ENCODE measurements at places on chromosomes 2 and 18.

DNA sequence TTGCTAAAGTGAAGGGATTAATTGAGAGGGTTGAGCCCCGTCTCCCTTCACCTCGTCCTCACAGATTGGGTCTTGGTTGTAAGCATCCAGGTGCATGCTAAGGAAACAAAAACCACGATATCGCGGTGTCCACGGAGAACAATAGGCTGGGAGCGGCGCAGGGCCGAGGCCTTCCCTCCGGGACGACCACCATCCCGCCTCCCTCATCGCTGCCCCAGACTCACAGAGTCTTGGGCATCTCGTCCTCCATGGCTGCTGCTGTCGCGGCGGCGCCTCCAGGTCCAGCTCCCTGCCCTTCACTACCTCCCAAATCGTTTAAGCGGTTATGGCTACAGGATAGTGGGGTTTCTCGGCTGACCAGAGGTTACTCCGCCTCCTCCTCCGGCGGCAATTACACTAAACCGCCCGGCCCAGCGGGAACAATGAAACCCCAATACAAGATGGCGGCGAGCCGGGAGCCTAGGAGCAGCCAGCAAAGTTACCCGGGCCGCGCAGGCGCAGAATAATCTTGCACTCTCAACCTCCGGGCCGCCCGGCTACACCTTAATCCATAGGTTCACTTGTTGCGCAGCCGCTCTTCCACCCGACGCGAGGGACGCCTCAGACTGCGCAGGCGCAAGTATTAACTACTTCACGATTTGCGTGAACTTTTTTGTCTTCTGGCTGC is at the start of gene TIA1:
TSS of gene TIA1 (minus strand) at position 448 of the 667 bp plus-strand sequence. CDS start at position 250, 198 bp downstream.
- H3K27me3 ChIP-seq, result no peaks in the 10 kb centered on the region
- peak within 1 kb of the TSS; percentile 89 for H3K27ac ChIP-seq
- peak; percentile 97 for DNase-seq
- peaks cover 14% of the 10 kb centered on the region for H3K36me3 ChIP-seq
- peaks cover 7% of the 10 kb centered on the region for H3K4me1 ChIP-seq
- peak within 1 kb of the TSS; percentile 90 for H3K4me3 ChIP-seq

DNA sequence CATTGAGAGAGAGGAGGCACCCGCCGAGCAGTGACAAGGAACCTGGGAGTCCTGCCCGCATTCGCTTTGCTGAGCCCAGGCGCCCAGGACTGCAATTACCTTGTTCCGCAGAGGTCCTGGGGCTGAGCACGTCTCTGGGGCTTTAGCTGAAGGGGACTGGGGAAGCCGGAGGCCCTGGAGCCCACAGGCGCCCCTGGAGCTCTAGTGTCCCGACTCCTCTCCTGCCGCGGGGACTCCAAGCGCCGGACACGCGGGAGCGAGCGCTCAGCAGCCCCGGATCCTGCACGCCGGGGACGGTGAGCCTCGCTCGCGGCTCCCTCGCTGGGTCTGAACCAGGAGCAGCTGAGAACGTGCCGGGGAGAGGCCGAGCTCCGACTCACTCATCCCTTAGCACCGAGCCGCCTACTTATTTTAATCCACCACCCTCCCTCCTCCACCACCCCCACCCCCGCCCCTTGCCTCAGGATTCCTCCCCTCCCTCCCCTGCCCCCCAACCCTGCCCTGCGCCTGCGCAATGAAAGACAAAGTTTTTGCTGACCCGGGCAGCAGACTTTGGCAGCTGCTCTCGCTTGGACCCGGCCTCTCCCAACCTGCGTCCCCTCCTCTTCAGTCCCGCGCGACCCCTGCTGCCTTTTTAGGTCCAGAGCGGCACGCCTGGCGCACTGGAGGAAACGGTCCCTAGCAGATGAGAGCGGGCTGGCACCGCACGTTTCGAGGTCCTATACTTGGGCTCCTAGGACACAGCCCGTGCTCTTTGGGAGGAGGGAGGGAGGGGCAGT is at the start of gene OSR1:
TSS of gene OSR1 (minus strand) at position 382 of the 779 bp plus-strand sequence. CDS start 4,818 bp downstream, outside the sequence.
- H3K4me1 ChIP-seq, result no peaks in the 10 kb centered on the region
- no peaks in the 10 kb centered on the region for H3K36me3 ChIP-seq
- peak within 1 kb of the TSS; percentile 45 for H3K4me3 ChIP-seq

DNA sequence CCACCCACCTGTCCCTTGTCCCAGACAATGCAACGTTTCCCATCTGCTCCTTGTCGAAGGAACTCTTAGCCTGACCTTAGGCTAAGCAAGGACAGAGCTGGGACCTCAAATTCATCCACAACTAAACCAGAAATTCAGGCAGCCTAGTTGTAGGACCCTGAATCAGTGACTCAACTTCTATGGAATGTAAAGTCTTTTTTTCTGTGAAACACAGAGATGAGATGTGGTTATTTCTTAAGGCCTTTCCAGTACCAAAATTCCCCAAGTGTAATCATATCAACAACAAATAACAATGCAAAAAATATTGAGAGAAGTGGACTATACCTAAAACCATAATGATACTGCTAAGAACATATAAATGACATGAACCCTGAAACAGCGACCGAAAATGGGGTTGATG is 46.7 kb downstream of the EN1 start:
- no peak for DNase-seq

GRCh38 chr2:187117483-187117882 is 268.5 kb upstream of the ZSWIM2 start:
- no peak overlapping the region for H3K27ac ChIP-seq
- no peaks in the 10 kb centered on the region for H3K27me3 ChIP-seq
- H3K4me3 ChIP-seq, result no peak overlapping the region

GRCh38 chr2:157845081-157845480 is 31.0 kb downstream of the ACVR1 start:
- no peaks in the 10 kb centered on the region for H3K27me3 ChIP-seq
- H3K36me3 ChIP-seq, result peaks cover 7% of the 10 kb centered on the region
- no peak for DNase-seq
- H3K27ac ChIP-seq, result no peak overlapping the region
- no peak overlapping the region for H3K4me3 ChIP-seq

DNA sequence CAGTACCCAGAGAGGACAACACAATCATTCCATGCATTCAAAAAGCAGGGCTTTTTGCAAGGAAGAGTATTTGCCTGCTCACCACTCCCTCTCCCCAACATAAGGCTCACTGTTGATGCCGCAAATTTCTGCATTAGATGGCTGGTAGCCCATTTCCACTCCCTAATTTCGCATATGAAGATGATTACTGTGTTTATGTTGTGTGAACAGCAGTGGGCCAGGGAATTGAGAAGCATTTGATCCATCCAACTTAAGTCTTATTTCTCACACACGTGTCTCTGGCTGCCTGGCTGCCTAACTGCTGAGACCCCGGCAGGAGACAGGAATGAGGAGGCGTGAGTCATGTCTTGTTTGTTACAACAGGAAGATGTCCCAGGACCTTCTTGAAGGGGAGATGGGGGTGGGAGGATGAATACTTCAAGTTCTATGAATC is 294.1 kb downstream of the ALK start:
- peak overlapping the region; percentile 70 for H3K27ac ChIP-seq
- H3K4me1 ChIP-seq, result peaks cover 29% of the 10 kb centered on the region
- no peak for DNase-seq
- H3K27me3 ChIP-seq, result no peaks in the 10 kb centered on the region
- H3K4me3 ChIP-seq, result no peak overlapping the region

GRCh38 chr2:79219383-79219988 is 59.9 kb upstream of the REG3A start:
- no peak for DNase-seq
- no peak overlapping the region for H3K4me3 ChIP-seq
- no peaks in the 10 kb centered on the region for H3K36me3 ChIP-seq
- H3K27ac ChIP-seq, result no peak overlapping the region
- H3K4me1 ChIP-seq, result no peaks in the 10 kb centered on the region

GRCh38 chr18:3530807-3531206 is 80.8 kb downstream of the TGIF1 start:
- DNase-seq, result no peak
- H3K27ac ChIP-seq, result no peak overlapping the region
- H3K4me1 ChIP-seq, result no peaks in the 10 kb centered on the region
- H3K27me3 ChIP-seq, result no peaks in the 10 kb centered on the region
- no peak overlapping the region for H3K4me3 ChIP-seq
- H3K36me3 ChIP-seq, result no peaks in the 10 kb centered on the region

GRCh38 chr2:59896499-59897245 is 656.8 kb downstream of the BCL11A start:
- H3K27me3 ChIP-seq, result no peaks in the 10 kb centered on the region
- H3K4me3 ChIP-seq, result no peak overlapping the region
- no peak overlapping the region for H3K27ac ChIP-seq
- H3K36me3 ChIP-seq, result no peaks in the 10 kb centered on the region
- no peak for DNase-seq
- no peaks in the 10 kb centered on the region for H3K4me1 ChIP-seq

All from RWPE2 (cell line).